ENCODE measurements at places on chromosomes 2 and 18.

GRCh38 chr2:241030883-241031282 lies 32.5 kb downstream of the SNED1 start:
- no peak for DNase-seq

GRCh38 chr2:54594048-54594447 lies 129.4 kb upstream of the EML6 start:
- DNase-seq: no peak

- no peak for DNase-seq
These were observed 29.2 kb downstream of the AGAP1 start for GRCh38 chr2:235523021-235523420.

GRCh38 chr18:60452421-60452820 lies 79.8 kb upstream of the MC4R start:
- DNase-seq: no peak

- no peak for DNase-seq
These were observed 38.9 kb upstream of the THOC1 start for GRCh38 chr18:306608-307255.

DNA sequence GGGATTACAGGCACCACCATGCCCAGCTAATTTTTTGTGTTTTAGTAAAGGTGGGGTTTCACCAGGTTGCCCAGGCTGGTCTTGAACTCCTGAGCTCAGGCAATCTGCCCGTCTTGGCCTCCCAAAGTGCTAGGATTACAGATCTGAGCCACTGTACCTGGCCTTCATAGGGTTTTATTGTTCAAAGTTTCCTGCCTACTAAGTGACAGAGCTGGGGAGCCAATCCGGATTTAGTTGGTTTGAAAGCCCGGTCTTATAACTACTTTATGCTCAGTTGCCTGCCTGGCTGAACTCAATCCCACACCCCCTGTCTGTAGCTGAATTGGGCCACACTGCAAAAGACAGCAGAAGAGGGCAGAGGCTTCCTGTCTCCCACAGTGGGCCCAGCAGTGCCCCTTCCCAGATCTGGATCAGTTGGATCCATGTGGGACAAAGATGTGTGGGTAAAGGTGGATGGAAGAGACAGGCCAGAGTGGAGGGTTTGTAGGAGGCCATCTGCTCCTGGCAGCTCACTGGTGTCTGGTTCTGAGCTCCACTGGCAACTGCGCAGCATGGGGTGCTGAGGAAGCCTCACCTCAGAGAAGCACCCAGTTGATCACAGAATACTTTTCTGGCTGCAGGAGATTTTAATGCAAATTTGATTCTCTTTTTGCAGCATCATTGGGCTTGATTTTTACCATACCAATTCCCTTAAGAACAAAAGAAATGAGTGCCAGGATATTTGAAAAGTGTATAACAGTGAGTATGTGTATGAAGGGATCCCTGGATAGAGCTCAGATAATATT lies 144.9 kb downstream of the DDX1 start:
- no peak for DNase-seq

DNA sequence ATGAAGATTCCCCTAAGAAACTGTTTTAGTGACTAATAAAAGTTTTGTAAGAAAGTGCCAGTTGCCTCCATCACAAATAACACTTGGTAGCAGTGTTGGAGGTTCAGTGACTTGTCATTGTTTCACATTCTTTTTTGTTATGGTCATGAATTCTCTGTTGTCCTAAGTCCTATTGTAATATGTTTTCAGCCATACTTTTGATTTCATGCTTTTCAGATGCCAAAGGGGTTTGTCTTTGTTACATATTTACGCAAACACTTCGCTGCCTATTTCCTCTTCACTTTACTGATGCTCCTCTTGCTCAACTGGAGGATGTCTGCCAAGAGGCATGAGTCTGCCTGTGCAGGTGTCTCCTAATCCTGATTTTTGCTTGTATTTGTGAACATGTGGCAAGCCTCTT lies 66.6 kb downstream of the PHLPP1 start:
- no peak for DNase-seq

GRCh38 chr2:144211826-144212225 lies 308.1 kb downstream of the ZEB2 start:
- no peak for DNase-seq

DNA sequence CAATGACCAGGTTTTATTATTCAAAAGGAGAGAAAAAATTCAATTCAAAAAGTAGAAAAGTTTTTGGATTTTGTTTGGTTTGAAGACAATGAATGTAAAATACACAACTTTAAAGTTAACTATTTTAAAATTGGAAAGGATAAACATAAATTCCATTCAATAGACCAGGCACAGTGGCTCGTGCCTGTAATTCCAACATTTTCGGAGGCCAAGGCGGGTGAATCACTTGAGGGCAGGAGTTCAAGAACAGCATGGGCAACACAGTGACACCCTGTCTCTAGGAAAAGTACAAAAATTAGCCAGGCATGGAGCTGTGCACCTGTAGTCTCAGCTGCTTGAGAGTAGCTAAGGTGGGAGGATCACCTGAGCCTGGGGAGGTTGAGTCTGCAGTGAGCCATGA lies 54.7 kb downstream of the SCN9A start:
- no peak for DNase-seq

- DNase-seq: no peak
These were observed 97.0 kb upstream of the EPAS1 start for GRCh38 chr2:46200100-46200690.

GRCh38 chr2:32061973-32062861 lies 1.1 kb upstream of the SPAST start:
- DNase-seq: no peak
